ENCODE measurements at places on chromosomes 11 and 22.

DNA sequence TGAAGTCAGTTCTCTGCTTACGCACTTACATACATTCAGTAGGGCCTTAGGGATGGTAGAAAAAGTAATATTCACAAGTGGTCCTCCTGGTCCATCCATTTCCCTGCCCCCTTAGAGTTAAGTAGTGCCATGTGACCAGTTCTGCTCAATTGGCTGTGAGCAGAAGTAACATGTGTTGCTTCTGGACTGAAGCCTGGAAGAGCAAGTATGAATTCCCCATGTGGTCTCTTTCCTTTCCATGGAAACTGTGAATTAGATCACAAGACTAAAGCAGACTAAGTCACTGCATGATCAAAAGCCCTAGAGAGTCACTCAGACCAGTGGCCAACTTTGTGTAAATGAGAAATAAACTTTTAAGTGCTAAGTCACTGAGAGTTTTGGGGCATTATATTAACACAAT is 341.7 kb upstream of the CADM1 start:
- DNase-seq = no peak

DNA sequence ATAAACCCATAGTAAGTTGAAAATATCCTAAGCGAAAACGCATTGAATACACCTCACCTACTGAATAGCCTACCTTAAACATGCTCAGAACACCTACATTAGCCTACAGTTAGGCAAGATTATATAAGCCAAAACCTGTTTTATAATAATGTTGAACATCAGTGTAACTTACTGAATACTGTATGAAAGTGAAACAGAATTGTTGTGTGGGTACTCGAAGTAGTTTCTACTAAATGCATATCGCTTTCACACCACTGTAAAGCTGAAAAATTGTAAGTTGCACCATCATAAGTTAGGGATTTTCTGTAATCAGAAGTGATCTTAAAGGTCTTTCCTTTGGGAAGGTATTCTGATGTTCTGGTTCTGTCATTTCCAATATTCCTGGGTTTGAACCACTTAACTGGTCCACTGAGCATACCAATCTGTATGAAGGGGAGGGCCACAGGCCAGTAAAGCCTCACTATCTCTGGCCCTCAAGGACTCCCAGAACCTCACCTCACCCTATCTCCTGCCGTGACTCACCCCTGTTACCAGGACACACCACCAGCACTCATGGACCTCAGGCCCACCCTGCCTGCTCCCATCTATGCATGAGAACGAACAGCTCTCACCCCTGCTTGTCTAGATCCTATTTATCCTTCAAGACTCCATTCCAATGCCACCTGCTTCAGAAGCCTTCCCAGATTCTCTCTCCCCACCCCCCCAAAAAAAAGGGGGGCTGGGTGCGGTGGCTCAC is 70.0 kb downstream of the NAT10 start:
- no peak for DNase-seq

DNA sequence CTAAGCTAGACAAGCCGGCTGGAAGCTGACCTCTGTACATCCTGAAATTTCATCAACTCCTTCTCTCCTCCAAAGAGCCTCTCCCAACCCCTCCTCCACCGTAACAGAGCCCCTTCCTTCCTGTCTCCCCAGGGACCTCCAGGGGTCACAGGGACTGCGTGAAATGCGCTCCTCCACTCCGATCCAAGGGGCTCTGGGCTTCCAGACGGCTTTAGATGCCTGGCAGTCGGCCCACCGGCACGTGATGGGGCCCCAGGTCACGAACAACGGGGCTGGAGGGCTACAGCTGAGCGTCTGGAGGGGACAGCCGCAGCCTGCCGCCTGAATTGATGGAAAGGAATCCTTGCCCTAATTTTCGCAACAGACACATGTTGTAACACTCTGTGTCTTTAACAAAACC is 264.1 kb downstream of the MN1 start:
- DNase-seq = no peak

DNA sequence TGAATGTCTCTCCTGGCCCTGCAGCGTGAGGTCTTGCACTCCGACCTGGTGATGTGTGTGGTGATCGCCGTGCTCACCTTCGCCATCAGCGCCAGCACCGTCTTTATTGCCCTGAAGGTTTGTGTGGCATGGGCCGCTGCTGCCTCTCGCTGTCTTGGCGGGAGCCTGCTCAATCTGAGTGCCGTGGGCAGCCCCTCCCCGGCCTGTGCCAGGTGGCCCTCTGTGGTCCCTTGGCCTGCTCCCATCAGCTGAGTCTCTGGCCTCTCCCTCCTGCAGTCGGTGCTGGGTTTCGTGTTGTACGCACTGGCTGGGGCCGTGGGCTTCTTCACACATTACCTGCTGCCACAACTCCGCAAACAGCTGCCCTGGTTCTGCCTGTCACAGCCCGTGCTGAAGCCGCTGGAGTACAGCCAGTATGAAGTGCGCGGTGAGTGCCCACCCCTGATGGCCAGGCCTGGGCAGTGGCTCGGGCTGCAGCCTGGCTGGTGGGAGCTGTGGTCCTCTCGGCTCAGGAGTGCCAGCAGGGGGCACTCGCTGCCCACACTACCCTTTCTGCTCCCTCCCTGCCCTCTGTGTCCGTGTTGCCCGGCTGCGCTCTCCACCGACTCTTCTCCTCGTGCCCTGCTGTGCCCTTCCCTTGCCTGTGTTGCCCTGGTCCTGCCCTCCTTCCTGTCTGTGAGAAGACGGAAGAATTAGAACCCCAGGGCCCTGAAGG is 10.2 kb downstream of the PCNX3 start:
- peak; percentile 39 for DNase-seq

- no peak for DNase-seq
Measured at GRCh38 chr11:70460964-70461363, 62.6 kb downstream of the CTTN start.

DNA sequence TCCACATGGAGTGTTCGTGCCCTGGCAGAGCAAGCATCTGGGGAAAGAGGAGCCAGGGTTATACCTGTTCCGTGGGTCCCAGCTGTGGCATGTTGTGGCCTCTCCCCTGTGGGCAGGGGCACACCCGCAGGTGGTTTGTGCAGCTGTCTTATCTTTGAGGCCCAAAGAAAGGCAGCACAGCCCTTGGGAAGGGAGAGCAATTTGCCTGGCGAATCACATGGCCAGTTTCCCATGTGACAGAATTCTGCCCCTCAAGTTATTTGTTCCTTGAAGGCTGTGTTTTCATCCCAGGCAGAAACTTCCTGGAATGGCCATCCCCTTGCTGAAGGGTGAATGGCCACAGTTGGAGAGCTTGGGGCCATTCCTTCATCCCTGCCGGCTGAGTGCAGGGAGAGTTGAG is 16.4 kb upstream of the COX8A start:
- no peak for DNase-seq

GRCh38 chr11:65834202-65834601 is 439 bp downstream of the SNX32 start:
- no peak for DNase-seq

- DNase-seq = no peak
Measured at GRCh38 chr11:65595543-65596281, at the start of gene KCNK7. KCNK7 (minus strand) TSS chr11:65595800; CDS start chr11:65595772, 28 bp downstream.

- no peak for DNase-seq
Measured at GRCh38 chr11:109783840-109784239, 309.4 kb upstream of the ZC3H12C start.

GRCh38 chr11:44575288-44575672 is 9.8 kb downstream of the CD82 start:
- no peak for DNase-seq

DNA sequence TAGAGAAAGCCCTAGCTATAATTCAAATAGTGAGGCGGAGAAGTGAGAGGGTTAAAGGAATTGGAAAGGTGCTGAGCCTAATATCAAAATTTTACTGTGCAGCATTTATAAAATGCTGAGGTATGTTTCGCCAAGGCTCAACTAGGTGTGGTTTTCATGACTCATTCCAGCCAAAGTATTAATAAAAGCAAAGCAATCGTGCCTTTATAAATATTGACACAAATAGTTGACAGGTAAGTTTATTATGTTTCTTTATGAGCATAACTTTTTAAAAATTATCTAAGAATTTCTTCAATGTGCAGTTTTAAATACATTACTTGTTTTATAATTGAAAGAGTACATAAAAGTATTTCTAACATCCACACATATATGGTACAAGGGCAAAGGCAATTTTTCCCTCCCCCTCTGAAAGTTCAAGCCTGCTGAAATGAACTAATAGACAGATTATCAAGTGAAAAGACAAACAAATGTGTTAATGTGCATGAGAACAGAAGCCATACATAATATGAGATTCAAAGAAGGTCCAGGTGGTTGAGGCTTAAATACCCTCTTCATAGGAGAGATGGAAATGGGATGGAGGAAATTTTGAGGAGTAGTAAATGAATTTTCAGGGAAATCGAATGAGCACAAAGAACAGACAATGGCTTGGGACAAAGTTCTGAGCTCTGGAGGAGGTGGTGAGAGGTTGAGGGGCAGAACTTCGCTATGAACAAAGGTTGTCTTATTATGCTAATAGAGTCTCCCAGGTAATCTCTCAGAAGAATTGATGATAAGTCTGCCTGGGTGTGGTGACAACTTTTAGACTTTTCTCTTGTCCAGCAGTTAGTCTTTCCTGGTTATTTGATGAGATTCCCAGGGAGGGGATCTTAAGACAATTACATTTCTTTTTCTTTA is 326.5 kb downstream of the BUD13 start:
- no peak for DNase-seq

- DNase-seq = no peak
Measured at GRCh38 chr11:63793161-63793560, 20.1 kb upstream of the SPINDOC start.

- no peak for DNase-seq
Measured at GRCh38 chr11:31844351-31844750, 33.2 kb upstream of the PAX6 start.

DNA sequence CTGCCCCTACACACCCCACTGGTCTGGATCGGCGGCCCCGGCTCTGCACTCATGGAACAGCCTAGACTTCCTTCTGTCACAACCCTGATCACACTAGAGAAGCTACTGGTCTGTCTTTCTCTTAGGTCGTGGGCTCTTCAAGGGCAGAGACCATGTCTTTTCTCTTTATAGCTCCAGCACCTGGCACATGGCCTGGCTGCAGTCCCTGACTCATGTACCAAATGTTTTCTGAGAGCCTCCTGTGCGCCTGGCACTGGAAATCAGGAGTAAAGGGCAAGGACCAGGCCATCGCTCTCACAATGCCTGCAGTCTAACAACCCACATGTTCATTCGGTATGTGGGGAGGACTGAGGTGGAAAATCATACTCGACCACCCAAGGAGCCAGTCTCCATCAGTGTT is 7.5 kb downstream of the ASCC2 start:
- no peak for DNase-seq

DNA sequence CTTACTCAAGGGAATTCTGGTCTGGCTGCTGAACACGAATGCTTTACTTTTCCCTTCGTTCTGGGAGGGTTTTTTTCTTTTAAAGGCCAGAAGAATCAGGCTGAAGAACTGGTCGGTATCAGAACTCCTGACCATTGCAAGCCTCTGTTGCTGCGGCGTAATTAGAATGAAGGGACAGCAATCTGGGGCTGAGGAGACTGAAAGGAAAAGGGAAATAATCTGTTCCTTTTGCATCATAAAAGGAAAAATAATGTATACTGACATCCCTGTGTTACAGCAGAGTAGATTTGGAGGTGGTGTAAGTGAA is 670 bp downstream of the SC5D start:
- DNase-seq = no peak

DNA sequence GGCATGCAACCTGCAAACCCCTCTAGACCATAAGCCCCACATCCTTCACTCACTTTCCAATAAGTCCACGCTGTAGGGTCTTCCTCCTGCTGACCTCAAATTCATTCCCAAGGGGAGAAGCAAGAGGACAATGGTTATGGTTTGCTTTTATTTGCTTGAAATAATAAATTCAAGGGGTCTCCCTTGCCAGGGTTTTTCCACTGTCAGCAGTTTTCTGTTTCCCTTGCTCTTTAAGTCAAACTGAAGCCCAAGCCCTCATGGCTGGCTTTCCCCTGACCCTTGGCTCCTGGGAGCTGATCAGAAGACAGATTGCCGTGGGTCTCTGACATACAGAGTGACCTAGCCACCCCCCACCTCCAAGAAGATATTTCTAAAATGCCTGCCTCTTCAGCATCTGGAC is 3.9 kb downstream of the SLC1A2 start:
- no peak for DNase-seq

DNA sequence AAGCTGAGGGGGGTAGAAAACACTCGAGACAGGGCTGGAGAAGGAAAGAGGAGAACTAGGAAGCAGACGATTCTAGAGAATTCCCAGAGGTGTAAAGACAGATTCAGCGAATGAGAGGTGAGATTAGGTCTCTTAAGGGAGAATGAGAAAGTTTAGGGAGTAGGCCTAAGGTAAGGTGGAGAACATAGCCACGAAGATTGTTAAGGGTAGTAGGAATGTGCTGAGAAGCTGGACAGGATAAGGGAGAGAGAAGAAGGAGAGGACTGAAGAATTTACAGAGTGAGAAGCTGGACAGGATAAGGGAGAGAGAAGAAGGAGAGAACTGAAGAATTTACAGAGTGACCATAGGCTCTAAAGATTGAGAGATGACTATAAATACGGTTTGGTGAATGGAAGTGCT is 908 bp downstream of the PPME1 start:
- DNase-seq = no peak

DNA sequence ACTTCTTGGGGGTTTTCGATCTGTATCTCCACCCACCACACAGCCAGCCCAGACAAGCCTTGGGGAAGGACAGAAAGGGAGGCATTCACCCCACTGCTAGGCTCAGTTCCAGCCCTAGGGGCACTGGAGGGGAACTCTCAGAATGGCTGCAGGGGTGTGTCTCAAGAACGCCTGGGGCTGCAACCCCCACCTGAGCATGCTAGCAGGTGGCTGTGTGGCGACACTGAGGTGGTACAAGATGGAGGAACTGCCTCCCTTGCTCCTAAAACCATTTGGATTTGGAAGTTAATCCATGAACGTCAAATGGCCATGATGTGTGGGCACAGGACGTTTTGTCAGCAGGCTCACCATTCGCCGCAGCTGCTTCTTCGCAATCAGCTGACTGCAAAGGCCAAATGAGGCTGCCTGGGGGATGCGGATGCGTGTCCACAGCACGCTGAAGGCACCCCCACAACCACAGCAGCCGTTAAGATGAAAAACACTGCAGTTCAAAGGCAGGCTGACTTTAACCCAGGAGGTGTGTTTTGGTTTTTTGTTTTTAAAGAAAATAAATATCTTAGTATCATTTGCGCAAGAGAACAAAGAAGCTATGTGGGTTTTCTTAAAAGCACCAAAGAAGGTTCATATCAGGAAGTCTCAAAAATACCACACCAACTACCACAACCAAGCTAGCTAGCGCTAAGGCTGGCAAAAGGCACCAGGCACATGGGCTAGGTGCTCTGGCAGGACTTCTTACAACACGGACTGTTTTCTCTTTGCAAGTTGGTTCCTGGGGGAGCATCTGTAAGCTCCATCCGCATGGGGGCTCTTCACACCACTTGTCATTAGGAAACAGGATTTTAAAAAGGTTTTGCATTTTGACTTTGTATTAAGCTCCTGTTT is 22.2 kb upstream of the NAP1L4 start:
- peak; percentile 57 for DNase-seq

DNA sequence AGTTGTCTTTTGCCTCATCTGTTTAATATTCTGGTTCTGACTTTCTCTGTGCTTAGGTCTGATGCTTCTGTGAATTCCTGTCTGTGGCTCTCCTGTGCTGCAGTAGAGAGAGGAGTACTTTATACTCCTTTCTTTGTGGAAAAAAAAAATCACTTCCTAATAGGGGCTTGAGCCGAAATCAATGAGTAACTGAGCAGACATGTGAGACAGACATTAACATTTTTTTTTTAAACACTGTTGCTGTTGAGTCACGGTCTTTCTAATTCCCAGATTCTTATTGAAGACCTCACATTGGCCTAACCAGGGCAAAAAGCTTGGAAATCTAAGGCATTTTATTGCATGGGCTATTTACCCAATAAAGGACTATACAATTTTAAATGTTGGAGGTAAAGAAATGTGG is 86.1 kb downstream of the GRM5 start:
- no peak for DNase-seq

All from activated CD8-positive, alpha-beta memory T cell treated with anti-CD3 and anti-CD28 coated beads for 1 hour (primary cell).